ENCODE measurements at places on chromosomes 3 and 15.

DNA sequence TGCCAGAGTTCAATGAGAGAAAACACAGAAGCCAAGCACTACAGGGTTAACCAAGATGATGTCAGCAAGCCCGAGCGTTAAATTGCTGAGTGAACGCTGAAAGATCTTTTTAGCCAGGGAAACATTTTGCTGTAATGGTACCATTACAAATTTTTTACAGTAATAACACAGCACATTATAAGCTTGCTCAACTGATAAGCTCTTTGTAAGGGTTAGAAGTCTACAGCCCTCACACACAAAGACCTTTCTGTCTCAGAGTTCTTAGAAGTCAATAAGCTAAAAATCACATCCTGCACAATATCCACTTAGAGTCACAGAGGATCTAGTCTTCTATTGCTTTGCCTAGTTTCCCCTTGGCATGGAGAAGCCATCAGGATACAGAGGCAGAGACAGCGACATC, 29.9 kb downstream of the CHSY1 start:
- DNase-seq = no peak

DNA sequence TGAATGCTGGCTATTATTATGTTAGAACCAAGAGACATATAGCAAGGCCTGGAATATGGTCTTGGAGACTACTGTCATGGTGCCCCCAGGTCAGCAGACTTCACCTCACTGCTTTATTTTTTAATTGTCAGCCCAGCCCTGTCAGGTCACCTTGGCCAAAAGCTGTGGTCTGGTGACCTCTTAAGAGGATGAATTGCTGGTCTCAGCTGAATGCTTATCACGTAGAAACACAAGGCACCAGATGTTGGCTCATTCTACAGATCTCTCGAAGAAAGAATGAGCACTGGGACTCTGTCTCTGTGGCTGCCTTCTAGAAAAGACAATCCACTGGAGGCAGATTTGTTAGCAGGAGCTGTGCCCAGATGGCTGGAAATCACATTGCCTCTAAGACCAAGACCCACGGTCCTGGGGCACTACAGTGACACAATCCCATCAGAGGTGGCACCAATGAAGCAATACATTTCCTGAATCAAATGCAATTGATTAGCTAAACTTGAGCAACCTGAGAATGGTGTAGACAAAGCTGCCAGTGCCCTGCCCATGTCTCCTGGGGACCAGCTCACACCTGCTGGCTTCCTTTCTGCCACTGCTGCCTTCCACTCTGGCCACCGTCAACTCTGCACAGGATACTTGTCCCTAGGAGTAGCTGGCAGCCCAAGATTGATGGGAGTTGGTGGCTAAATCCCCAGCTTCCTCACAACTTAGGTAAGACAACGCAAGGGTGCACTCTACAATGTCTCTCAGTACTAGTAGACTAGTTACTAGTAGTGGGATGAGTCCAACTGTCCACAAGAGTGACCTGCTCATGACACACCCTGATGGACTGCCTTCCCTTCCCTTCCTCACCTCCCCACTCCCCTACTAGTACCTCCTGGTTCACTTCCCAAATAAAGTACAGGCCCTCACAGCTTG, 384.9 kb upstream of the PROK2 start:
- no peak for DNase-seq

DNA sequence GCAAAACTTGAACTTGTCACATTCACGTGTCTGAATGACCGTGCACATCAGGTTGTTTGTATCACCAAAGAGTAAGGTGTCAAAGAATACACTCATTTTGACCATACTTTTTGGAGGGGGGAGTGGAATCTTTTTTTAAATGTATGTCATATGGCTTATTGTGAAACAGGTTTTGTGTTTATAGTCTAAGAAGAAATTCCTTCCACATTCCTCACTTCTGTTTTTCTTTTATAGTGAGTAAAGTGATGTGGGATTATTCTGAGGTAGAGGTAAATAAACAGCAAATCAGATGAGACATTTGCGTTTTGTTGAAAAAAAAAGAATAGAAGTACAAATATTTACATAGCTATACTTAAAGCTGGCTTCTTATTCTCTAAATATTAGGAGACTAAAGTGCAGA, 33.0 kb downstream of the SRP14 start:
- DNase-seq = no peak

GRCh38 chr3:124032311-124032880, 40.5 kb upstream of the ROPN1 start:
- DNase-seq = no peak

GRCh38 chr3:43490640-43491185, 131.1 kb downstream of the ANO10 start:
- no peak for DNase-seq
